ENCODE measurements at places on chromosomes 11 and 22. TPM values are rescaled to one million over a fixed set of nuclear protein-coding genes. Genes with fewer than 3 reads are reported as not detected.

- peak; percentile 30 for DNase-seq
Observed at GRCh38 chr11:134120921-134121526, 52.2 kb downstream of the JAM3 start.

Gene RASD2
- 5.0 TPM for total RNA-seq

GRCh38 chr22:44214764-44215163, 34.0 kb downstream of the PARVG start:
- no peak for DNase-seq

Gene PGA4
- 1.3 TPM for total RNA-seq

Gene OR8G1
- total RNA-seq: not detected

Gene FJX1
- total RNA-seq: 0.88 TPM

DNA sequence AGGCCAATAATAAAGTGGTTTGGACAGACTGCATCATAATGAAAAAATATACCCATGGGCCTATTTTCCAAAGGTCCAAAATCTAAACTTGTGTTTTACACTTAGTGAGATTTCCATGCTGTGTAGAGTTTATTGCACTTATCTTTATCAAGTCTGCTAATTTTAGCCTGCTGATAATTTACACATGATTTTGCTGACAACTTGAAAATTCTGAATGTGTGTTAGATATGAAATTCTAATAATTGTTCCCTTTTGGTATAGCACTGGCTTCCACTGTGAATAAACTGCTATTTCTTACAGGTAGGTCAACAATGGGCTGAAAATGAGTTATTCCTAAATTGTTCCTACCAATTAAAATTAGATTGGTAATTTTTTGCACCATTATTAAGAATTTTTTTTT, 589.1 kb upstream of the ANO3 start:
- DNase-seq: no peak

DNA sequence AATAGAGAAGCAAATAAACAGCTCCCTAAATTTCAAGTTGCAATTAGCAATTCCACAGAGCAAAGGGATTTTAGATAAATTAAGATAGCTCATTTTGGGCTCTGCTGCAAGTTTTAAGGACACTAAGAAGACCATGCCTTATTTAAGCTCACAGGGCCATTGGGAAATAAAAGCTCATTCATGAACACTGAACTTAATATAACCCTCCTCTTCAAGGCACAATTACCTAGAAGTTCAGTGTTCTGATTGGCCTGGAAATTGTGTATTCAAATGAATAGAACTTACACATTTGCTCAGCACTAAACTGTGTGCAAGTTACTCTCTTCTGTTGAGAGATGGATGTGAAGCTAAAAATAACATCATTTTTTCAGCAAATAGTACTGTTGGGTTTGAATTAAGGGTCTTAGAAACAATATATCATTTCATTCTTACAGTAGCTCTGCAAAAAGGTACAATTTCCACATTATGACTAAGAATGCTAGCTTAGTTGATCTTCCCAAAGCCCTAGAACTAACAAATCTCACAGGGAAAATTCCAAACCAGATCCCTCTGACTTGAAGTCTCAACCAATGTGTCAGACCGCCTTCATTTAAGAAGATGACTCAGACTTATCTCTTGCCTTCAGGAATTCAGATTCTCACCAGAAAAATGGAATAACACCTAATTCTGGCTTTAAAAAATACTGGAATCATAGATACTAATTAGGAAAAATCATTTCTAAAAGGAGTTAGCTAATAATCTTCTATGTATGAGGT, 87.4 kb upstream of the LRRC55 start:
- no peak for DNase-seq

DNA sequence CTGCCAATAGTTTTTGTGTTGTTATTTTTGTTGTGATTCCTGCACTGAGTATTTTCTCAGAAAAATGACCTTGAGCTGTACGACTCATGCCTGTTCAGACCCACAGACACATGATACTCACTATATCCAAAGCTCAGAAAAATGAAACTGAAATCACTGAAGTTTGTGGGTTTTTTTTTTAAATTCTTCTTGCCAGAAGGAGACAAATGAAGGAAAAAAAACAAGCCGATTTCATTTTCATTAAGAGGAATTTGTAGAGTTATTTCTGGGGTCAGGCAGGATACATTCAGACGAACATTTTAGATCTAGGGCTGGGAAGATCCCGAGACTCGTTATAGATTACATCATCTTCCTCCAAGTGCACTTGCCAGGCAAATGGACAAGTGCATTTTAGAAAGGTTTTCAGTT, 60.4 kb downstream of the BMAL1 start:
- DNase-seq: no peak

Gene SPDYC
- not detected for total RNA-seq

- no peak for DNase-seq
Observed at GRCh38 chr22:42933485-42934091, 76.5 kb upstream of the ARFGAP3 start.

DNA sequence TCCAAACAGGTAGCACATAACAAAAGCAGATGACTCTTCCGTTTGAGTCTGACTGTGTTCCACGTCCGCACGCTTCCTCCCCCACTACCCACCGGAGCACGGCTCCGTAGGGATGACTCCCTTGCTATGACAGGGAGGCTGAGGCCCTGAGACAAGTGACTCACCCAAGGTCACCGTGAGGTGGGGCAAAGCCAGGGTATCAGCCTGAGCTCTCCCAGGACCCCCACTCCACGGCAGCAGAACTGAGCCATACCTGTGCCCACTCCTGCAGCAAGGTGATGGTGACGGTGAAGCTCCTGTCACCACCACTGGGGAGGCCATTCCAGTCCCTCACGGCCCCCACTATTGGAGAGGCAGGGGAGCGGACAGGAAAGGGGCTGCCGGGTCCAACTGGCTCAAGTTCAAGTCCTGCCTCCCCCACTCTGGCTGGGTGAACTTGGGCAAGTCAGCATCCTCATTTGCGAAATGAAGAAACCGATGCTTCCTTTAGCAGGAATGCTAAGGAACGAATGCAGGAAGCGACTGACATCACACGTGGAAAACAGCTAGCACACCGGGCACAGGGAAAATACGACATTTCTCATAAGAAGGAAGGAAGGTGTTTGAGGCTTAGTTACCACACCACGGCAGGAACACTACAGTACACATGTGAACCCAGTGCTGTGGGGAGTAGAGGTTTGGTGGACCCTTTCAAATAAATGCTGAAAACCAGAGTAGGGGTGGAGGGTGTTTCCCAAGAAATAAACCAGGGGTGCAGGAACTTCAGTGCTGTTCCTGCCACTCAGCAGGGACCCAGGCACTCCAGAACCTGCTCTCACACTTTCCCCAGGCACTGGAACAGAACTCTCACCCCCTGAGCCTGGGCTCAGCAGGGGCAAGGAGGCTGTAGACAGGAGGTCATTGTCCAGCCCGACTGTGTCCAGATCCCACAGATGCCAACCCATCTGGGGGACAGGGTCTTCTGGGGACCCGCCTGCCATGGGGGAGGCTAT, 32.4 kb upstream of the CBX7 start:
- DNase-seq: no peak

Gene ZNF280B
- total RNA-seq: 0.96 TPM

Gene OR4B1
- not detected for total RNA-seq

- DNase-seq: peak; percentile 83
Observed at GRCh38 chr11:67262731-67263675, 3.3 kb upstream of the GRK2 start.

DNA sequence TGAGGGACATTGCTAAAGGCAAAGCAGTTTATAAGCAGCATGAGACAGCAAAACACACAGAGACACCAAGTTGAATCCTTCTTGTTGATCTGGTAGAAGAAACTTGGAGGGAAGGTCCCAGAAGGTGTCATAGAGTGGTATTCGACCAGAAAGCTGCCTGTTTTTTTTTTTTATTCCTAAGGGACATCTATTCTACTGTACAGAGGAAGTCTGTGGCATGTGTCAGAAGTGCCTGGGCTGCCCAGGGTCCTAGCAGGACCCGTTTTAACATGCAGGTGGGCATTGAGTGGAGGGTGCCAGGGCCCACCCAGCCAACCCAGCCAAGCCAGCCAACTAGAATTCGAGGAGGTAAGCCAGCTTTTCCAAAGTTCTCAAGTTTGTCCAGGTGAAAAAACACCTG, 68.0 kb upstream of the ATXN10 start:
- DNase-seq: no peak

DNA sequence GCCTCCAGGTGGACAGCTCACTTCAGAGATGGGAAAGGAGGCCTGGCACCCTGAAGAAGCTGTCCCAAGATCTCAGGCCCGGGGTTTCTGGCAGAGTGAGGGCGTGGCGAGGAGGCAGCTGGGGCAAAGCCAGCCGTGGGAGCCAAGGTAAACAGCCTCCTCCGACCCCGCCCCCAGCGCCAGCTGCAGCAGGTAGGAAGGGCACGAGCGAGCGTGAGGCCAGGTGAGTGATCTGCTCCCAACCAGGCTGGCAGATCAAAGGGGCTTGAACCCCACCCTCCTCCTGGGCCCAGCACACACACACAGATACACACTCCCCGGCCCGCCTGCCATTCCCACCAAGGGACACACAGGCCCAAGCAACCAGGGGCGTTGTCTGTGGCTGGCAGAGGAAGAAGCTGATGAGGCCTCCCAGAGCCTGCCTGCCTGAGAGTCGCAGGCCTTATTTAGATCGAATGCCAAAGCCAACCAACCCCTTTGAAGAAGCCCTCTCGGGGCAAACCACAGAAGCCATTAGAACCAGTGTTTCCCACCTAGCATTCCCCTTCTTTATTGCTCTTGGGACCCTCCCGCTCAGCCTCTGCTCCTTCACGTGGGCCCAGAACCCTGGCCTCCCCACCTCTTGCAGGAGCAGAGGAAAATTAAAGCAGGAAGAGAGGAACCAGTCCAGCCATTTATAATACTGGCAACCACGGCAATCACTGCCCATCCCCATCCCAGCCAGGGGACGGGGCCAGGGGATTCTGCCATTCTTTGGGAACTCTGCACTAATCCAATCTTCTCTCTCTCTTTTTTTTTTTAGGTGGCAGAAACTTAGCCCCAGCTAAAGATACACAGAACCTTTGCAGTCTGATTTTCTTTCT, 5.0 kb downstream of the PDGFB start:
- no peak for DNase-seq

- no peak for DNase-seq
Observed at GRCh38 chr11:115408036-115408921, 95.9 kb downstream of the CADM1 start.

- no peak for DNase-seq
Observed at GRCh38 chr22:23097412-23098229, 27.3 kb downstream of the GNAZ start.

DNA sequence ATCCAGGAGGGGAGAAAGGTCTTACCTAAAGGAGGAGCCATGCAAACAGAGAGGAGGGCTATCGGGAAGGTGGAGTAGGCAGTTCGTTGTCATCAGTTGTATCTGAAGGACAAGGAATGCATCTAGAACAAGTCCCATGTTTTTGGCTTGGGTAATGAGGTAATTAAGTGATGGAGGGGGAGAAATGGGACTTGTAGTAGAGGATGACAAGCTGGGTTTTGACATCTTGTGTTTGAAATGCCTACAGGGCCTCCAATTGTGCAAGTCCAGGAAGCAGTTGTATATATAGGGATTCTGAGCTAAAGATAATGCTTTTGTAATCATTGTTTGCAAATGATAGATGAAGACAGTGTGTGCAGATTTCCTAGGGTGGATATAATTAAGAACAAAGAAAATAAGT, 622.8 kb downstream of the NTM start:
- DNase-seq: no peak

- DNase-seq: no peak
Observed at GRCh38 chr11:61853698-61854169, 25.6 kb downstream of the FADS2 start.

GRCh38 chr11:73186294-73186850, 31.7 kb upstream of the P2RY2 start:
- no peak for DNase-seq

- no peak for DNase-seq
Observed at GRCh38 chr22:23579870-23580575, at the start of gene IGLL1. TSS of gene IGLL1 (minus strand) at chr22:23580290. CDS start at chr22:23580190, 100 bp downstream.

GRCh38 chr22:38927033-38927781, 30.2 kb upstream of the APOBEC3A start:
- peak; percentile 74 for DNase-seq

Gene ENTHD1
- not detected for total RNA-seq
